Karpas-422 (cell line): ENCODE measurements at places on chromosomes 11 and 22. TPM values are rescaled to one million over a fixed set of nuclear protein-coding genes. Genes with fewer than 3 reads are reported as not detected.

CNTN5 gene
- not detected in 2 replicates for total RNA-seq

PATE2 gene
- not detected in 2 replicates for total RNA-seq

ABCC8 gene
- total RNA-seq = not detected in 2 replicates

PGA5 gene
- not detected in 2 replicates for total RNA-seq

APOBEC3H gene
- total RNA-seq = not detected in 2 replicates

GPR83 gene
- 0.11 TPM in 1 of 2 replicates, not detected in the other for total RNA-seq

SLC22A8 gene
- total RNA-seq = not detected in 2 replicates
